SIG-M5 (cell line): ENCODE measurements at places on chromosomes 13 and 19.

DNA sequence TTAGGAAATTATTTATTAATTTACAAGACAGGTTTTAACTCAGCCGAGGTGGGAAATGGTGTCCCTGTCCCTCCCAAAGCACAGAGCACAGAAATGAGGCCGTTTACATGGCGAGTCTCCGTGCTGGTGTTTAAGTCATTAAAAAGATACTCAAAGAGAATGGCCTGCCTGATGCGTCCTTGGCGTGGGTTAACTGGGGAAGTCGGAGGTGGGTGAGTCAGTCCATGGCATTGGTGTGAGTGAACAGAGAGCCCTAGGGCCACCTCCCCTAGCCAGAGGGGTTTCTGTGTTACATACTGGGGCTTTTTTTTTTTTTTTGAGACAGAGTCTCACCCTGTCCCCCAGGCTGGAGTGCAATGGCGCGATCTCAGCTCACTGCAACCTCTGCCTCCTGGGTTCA is 3.9 kb downstream of the FEM1A start:
- DNase-seq: no peak

DNA sequence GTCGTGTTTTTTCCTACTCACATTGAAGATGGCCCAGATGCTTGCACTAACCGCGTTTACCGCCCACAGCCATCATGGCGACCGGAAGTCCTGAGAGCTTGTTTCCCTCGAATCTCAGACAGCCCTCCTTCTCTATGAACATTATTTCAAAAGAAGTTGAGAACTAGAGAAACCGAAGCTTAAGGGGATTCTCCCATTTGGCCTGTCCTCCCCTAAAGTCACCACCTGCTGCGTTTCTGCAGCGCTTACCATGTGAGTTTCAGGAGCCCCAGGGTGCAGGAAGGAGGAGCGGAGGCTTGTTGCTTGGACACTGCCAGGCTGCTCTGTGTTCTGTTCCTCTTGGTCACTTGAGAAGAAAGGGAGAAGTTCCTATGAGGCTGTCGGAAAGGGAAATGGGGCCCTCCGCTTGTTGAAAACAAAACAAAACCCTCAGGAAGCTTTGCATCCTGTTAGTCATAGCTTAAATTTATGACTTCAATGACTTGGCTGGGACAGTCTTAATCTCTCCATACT is 6.2 kb downstream of the CARD8 start:
- peak; percentile 70 for DNase-seq

GRCh38 chr13:100315522-100315921 is 226.6 kb downstream of the PCCA start:
- DNase-seq: no peak

DNA sequence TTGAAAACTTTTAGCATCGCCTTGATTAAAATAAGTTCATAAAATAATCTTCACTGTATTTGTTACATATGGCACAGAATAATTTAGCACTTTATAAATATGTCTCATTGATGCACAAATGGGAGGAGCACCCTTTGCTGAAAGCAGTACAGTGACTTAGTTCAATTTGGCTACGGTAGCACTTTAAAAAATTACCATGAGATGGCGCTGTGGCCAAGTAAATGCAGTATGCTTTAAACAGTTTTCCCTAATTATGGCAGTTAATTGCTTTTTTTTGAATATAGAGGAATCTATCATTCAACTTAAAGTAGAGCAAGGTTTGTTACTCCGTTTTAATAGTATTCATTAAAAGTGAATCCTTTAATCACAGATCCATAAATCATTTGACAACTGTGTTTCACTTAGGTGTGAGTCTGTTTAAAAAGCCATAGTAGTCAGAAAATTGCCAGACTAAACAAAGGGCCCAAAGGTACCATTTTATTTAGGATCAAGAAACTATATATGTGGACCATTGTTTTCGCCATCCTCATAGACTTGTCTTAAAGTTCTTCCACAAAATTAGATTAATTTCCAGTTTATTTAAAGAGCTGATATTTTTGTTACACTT is 34.7 kb upstream of the ESD start:
- DNase-seq: no peak

DNA sequence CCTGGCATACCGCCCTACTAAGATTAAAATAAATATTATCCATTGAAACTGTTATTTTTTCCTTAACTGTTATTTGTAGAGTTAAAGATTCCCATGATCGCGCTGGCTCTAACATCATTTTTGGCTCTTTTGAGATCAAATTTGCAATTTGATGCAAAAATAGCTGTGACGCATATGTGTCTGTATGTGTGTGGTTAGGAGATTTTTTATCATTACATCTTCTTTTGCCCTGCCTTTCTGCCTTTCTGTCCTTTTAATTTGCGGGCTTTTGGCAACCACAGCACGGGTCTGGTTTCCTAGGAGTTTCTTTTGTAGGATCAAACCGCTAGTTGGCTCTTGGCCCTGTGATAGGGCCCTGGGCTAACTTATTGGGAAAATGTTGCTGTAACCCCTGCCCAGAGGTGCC is 37.3 kb upstream of the ALOX5AP start:
- no peak for DNase-seq

DNA sequence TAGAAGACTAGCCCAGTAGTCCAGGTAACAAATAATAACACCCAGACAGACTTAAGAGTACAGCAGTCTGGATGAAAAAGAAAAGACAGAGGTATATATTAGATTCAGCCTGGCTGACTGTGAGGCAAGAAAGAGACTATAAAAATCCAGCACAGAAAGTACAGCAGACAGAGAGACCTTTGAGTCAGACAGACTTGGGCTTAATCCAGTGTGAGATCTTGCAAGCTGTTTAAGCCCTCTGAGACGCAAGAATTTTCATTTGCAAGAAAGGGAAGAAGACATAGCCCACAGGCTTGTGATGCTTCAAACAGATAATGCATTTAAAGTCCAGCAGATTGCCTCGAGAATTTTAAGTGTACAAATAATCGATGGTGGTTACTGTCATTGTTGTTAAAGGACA is 471.4 kb downstream of the LIG4 start:
- no peak for DNase-seq

DNA sequence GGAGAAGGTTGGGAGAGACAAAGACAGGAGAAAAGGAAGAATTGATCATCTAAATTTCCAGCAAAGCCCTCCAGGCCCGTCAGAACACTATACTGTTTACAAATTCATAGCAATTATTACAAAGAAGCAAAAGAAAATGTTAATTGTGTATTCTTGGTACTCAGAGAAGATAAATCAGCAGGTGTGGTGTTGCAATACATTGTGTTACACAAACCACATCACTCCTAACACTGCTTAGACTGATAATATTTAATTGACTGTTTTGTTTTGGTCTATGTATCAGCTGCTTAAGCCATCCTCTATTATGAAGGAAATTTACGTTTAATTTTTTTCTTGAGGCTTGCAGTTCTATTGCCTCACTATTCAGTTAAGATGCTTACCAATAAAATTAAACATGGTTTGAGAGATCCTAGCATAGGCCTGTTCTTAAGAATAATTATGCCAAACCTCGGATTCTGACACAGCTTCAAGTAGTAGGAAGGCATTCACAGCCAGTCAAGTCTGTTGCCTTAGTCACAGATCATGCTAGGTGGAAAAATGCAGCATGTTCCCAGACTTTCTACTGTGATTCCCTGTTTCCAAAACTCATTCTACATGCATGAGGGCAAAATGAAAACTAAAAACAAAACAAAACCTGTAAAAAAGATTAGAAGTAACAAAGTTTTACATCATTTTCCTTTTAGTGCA is 129.2 kb downstream of the TBC1D4 start:
- DNase-seq: no peak

DNA sequence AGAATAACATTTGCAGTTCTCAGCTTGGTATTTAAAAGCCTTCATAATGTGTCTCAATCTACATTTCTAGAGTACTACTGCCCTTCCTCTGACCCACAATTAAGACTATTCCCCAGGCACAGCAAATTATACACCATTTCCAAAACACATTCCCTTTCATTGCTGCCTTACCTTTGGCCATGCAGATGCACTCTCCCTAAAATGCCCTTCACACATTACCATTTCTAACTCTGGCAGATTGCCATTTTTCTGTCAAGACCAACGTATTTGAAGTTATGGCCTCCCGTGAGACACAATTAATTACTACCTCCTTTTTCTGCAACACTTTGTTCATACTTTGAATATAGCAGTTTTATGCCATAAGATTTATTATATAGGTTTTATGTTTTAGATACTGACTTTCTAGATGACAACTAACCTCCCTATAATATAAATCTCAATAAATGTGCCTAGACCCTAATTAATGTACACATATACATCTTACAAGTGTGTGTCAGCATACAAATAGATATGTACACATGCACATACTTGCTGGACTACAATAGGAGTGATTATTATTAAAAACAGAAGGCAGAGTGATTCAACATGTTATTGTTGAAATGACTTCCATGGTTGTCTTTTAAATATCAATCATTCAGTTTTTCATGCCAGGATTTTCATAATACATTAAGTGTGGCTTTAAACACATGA is 2902.5 kb downstream of the PCDH9 start:
- DNase-seq: no peak

DNA sequence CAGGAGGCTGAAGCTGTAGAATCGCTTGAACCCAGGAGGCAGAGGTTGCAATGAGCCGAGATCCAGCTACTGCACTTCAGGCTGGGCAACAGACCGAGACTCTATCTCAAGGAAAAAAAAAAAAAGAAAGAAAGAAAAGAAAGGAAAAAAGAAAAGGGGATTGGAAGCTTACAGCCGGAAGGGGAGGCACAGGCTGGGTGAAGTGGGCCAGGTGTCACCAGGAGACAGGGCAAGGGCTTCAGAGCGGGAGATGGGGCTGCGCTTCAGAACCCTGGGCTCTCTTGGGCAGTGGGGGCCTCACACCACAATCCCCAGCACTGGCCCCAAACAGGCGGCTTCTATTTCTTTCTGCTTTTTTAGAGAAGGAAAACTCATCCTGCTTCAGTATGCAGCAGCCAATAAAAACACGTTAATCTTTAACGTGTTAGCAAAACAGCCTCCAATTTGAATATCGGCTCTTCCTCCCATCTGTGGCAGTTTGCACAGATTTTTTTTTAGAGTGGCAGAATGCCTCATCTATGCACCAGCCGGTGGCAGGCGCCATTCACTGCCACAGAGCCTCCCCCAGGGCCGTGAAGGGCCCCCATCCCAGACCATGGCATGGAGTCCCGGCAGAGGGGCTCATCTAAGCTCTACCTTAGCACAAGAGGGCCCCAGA is 46.6 kb upstream of the C19orf12 start:
- no peak for DNase-seq

DNA sequence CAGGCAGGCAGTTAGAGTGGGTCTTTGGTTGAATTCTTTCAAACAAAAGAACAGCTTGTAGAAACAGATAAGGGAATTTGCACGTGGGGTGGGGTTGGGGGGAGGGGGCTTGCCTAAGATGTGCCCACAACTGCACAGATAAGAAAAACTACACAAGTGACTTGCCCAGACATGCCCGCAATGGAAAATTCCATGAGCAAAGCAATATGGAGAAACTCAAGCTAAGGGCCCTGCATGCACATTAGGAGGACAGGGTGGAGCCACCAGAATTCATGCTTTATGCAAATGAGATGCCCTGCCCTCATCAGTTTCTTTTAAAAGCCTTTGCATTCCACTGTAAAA is 755.6 kb upstream of the MIR17HG start:
- DNase-seq: no peak

DNA sequence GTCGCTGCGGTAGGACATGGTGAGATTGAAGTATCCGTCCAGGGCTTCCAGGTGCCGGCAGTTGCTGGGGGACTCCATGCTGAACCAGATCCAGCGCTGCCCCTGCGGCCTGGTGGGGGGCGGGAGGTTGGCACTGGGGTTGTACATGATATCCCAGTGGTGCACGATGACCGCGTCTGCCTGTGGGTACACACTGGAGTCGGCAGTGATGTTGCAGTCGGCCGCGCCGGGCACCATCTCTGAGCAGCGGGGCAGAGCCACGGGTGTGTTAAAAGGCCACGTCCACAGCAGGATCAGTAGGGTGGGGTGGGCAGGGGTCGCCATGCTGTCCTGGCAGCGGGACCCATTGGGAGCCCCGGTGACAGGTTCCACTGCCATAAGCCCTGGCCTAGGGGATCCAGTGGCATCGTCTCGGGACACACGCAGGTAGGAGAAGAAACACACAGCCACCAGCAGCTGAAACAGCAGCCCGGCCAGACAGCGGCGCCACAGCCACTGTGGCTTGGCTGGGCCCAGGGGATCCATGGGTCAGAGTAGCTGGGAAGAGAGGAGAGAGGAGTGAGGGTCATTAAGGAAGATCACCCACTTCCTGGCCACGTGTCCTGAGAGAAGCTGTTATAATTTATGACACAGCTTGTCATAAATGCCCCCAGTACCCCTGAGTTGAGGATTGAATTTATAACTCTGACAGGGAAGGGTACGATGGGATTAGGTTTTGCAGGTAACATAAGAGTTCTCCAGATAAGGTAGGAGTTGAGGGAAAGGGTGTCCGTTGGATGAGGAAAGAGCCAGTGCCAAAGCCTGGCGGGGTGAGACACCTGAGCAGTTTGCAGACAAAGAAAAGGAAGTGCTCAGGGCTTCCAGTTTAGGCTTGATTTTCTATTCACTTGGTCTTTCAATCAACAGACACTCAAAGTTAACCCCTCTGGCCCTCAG is 2.9 kb downstream of the FUT5 start:
- DNase-seq: no peak

DNA sequence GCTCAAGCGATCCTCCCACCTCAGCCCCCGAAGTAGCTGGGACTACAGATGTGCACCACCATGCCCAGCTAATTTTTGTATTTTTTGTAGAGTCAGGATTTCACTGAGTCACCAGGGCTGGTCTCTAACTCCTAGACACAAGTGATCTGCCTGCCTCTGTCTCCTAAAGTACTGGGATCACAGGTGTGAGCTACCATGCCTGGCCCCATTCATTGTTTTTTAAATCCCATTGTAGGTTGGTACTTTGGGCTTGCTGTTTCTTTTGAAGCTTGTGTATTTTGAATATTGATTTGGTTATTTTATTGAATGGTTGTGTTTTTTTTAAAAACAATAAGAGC is 26.7 kb downstream of the ZMYM2 start:
- DNase-seq: no peak

- DNase-seq: no peak
These were observed 5.7 kb upstream of the CEACAM18 start for GRCh38 chr19:51472607-51473006.

DNA sequence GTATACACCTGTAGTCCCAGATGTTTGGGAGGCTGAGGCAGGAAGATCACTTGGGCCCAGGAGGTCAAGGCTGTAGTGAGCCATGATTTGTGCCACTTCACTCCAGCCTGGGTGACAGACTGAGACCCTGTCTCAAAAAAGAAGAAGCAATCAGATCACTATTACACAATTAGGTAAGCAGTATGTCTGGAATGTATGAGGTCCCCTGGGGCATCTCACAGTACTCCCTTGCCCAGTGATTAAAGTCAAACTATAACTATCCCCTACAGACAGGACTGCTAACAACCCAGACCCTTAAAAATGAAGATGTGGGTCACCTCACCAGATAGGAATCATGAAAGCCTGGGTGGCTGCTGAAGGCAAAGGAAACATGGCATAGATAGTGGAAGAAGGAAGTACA is 9.4 kb upstream of the PAN3 start:
- DNase-seq: no peak
